ENCODE measurements at places on chromosomes 4 and X.

- no peak for DNase-seq
These were observed 259.1 kb downstream of the SH2D1A start for GRCh38 chrX:124605511-124605910.

GRCh38 chr4:38925492-38926413, 58.1 kb downstream of the FAM114A1 start:
- no peak for DNase-seq

GRCh38 chrX:22136711-22137110, 104.6 kb downstream of the PHEX start:
- no peak for DNase-seq

DNA sequence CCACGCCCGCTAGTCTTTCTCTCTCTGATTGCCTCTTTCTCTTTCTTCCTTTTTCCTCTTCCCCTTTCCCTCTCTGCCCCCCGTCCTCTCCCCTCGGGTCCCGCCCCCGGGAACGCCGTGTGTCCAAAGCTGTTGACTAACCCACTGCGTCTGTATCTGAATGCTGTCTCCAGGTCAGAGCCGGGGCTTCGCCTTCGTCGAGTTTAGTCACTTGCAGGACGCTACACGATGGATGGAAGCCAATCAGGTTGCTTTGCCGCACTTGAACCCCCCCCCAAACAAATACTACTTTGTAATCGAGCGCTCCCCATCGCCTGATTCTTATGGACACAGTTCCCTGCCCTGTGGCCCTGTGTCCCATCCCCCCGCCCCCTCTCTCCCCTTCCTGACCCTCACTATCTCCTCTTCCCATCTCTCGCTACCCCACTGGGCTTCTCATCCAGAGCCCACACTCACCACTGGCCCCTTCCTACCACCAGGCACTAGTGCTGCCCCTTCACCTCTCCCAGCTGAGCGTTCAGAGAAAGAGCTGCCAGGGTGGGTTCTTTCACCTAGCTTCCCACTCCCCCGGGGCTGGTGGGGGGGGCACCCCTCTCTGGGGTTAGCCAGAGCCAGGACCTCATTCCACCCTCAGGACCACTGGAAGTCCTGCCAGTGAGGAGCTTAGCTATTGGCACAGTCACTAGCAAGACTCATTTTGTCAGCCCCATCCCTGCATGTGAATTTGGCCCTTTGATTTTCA, 18.6 kb upstream of the UBA1 start:
- no peak for DNase-seq

GRCh38 chrX:20472148-20472547, 205.4 kb upstream of the RPS6KA3 start:
- DNase-seq: no peak

GRCh38 chr4:186762865-186763264, 39.2 kb upstream of the FAT1 start:
- DNase-seq: no peak

DNA sequence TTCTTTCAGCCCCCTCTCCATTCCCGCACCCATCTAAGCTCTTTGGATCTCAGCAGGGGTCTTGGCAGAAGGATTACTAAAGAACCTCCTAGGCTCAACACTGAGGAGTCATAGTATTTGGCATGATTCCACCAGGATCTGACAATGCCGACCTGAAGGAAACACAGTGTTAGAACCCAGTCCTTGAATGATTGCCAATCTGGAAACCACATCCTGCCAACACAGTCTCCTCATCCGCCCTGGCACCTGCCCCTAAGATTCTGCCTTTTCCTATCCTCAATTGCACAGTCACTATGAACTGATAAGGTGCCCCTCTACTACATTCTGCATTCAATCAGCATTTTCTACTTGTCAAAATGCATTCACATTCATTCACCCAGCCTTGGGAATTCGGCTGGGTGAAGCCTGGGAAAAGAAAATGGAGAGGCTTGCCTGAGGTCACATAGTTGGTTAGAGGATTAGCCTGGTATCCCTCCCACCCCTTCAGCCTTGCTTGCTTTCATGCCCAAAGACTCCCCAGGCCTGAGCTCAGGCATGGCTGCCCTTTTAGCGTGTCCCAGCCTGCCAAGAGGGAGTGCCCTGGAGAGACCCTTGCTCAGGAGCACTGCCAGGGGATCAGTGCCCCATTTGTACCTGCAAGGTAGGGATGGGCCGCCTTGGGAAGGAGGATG, 2.2 kb upstream of the CLDN2 start:
- no peak for DNase-seq

DNA sequence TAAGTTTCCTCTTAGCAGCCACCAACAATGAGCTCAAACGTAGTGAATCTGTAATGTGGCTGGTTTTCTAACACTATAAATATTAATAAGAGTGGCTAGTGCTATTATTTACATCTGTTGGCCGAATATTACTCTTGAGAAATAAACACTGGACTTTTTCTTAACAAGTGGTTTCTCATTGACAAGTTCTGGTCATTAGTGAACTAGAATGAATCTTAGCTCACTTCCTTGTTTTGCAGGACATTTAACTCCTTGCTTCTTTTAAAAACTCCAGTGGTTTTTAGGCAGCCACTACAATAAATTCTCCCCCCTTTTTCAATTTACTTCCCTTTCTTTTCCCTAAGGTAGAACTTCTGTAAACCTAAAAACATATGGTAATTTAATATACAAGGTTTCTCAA, 177.2 kb downstream of the ARAP2 start:
- no peak for DNase-seq

- no peak for DNase-seq
These were observed 443.2 kb downstream of the INPP4B start for GRCh38 chr4:142402900-142403299.

Measured in NCI-H2171 (cell line).